Cardiac septum (tissue), 1 donor: ENCODE measurements at places on chromosomes 5 and 9. TPM values are rescaled to one million over a fixed set of nuclear protein-coding genes. Genes with fewer than 3 reads are reported as not detected.

ZNF462 gene
- 38.8 TPM for total RNA-seq

- DNase-seq = no peak
These were observed 289.7 kb downstream of the MRPS30 start for GRCh38 chr5:45098483-45098882.

- no peak for DNase-seq
These were observed 61.6 kb downstream of the FNBP1 start for GRCh38 chr9:129981180-129981907.

DNA sequence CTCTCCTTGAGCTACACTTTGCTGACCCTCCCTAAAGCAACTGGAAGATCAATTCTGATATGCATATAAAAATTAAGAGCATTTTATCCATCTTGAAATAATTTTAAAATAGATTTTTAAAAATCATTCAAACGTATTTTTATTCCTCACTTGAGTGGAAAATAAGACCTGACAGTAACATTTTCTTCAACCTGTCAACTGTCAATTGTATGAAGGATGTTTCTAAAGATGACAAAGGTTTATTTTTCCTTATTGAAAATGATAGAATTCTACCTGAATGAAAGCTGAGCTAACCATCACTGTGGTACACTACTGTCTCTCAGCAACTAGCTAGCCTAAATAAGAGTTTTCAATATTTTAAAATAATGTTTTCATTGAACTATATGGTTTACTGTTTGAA lies 7.0 kb downstream of the EFNA5 start:
- DNase-seq = no peak

DNA sequence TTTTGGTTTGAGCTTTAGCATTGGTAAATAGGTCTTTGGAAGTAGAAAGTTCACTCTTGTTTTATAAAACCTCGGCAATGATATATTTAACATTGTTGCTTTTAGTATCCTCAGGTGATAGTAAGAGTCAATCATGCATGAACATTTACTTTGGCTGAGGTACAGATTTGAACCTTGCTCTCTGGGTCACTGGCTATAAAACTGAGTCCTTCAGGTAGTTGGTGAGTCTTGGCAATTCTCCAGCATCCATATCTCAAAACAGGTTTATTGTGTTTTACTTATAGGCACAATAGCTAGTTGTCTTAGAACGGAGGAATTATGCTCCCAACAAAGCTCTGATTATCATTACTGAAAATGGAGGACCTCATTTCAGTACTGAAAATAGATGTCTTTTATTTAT lies 75.1 kb downstream of the MAT2B start:
- no peak for DNase-seq

GRCh38 chr9:128226412-128226801 lies 23.2 kb downstream of the DNM1 start:
- DNase-seq = no peak

C7 gene
- 84.1 TPM for total RNA-seq

RNF183 gene
- total RNA-seq = not detected

GRCh38 chr5:163504079-163504931 lies 1.1 kb upstream of the MAT2B start:
- no peak for DNase-seq

CARTPT gene
- not detected for total RNA-seq

GRCh38 chr9:37062336-37062735 lies 28.3 kb upstream of the PAX5 start:
- no peak for DNase-seq
